B cell (primary cell): ENCODE measurements at places on chromosomes 12 and 14.

DNA sequence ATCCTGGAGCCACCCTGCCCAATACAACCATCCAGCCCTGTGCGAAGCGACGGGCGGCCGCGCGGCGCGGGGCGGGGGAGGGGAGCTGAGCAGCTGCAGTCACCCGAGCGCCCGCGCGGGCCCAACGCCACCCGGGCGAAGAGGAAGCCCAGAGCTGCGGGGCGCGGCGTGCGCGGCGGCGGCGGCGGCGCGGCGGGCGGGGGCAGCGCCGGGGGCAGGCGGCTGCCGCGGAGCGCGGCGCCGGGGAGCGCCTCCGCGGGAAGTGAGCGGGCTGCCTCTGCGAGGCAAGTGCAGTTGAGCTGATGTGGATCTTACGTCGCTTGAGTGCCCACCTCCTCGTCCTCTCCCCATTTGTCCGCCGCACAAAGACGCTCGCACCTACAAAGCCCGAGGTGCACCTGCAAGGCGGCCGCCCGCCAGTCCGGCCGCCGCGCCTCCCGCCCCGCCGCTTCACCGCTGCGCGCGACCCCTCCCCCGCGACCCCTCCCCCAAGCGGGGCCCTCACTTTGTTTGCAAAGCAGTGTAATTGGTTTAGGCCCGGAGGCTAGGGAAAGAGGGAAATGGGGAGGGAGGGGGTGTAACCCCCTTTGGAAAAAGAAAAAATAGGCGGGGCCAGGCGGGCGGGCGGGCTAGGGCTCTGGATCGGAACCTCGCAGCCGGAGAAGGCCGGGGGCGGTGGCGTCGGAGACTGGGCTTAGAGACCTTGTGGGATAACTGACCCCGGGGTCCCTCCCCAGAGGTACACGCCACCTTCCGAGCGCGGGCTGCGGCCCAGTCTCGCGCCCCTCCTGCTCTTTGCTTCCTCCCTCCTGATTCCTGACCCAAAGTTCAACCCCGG is at the start of the genes FOXA1 and TTC6:
FOXA1 (minus strand) TSS at position 279 of the 838 bp plus-strand sequence; CDS start at position 2, 277 bp downstream.
TTC6 (plus strand) TSS at position 659 of the 838 bp plus-strand sequence. CDS start 26,436 bp downstream, outside the sequence.
- DNase-seq = no peak

DNA sequence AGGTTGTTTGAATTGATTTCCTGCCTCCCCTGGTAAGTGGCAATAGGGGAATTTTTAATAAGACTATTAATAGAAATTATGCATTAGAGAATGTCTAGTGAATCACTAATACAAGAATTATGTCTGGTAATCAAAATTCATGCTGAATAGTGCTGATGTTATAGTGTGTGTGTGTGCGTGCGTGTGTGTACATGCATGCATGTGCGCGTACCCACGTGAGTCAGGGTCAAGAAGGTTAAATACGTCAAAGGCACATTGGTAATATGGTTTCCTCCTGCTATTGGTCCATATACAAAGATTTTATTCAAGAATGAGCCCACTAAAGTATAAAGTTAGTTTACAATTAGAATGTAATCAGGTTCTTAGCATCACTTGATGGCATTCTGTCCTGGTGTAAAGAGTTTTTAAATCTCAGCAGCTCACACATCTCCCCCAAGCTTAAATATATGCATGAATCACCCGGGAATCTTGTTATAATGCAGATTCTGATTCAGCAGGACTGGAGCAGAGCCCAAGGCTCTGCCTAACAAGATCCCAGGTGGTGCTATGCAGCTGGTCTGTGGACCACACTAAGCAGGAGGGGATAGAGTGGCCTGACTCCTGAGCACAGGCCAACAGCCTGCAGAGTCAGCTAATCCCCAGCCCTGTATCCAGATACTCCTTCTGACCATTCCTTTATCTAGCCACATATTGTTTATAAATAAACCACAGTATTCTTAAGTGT is 43.9 kb downstream of the TTC9 start:
- no peak for DNase-seq

DNA sequence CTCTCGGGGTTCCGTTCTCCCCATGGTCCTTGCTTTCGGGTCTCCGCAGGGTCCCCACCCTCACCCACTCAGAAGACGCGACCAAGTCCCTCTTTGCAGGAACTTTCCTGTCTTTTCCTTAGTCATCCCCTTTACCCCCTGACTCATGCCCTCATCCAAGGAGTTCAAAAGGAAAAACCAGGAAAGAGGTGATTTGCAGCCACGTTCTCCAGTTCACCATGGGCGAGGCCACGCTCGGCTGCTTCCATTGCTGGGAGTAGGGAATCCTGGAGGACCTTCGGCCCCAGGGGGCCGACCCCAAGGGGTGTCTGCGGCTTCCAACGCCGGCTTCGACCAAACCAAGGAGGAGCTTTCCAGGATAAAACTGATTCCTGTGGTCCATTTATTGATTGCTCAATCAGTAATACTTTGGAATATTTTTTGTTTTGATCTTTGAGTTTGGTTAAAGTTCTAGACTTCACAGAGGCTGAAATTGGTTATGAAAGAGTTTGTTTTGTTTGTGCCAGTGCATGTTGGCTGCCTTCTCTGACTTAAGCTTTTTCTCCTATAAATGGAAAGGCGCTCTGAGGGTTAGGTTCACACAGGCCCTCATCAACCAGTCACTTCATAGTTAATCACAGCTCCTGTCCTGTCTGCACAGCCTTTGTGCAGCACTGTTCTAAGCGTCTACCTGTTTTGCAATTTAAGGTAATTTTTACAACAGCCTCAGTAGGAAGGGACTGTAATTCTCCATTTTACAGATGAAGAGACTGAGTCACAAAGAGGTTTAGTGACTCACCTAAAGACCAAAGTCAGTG is 827 bp downstream of the ALDH2 start:
- no peak for DNase-seq

- DNase-seq = no peak
Observed at GRCh38 chr12:9340422-9341259, 132.4 kb upstream of the PZP start.

DNA sequence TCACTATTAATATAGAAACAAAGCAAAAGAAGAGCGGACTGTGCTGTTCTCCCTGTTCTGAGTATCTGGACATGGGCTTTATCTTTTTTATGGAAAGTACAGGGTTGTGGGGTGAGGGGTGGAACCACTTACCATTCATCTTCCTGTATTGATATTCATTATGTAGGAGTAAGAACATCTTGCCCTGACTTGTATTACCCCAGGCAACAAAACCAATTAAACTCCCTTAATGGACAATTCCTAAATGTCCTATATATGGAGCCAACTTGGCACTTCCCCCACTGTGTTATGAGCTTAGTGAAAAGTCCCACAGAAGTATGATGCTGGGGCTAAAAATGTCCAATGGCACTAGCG is 139.9 kb upstream of the KRR1 start:
- no peak for DNase-seq

DNA sequence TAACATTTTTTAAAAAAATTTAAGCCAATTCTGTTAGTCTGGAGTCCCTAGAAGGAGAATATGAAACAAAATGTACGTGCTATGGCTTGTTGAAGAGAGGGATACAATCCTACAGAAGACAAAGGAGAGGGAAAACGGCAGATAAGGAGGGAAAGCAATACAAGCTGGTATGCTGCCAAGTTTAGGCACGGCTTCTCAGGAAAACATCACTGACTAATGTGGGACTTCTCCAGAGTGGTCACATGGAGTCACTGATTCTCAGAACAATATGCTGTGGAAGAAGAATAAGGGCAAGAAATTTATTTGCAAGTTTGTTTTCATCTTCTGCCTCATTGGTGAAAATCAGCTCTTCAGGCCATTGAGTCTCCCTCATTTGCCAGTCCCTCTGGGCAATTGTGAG is 22.9 kb upstream of the NR1H4 start:
- DNase-seq = no peak

DNA sequence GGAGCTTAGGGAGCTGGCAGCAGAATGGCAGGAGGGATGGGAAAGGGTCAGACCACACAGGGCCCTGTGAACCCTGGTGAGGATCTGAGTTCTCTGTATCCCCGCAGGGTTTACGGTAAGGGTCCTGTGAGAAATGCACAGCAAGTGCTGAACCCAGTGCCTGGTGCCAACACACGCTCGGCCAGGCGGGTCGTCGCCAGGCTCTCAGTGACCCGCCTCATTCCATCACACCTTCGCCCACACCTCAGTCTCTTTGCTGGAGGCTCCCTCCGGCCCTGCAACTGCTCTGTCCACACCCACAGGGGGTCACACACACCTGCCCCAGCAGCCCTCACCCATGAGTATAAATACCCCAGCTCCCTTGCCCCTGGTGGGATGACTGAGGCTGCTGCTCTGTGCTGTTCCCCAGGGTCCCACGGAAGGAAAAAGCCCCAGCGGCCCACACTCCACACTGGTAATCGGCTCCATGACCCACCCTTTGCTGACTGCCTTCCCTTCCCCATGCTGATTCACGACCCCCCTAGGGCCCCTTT is 23.1 kb downstream of the CAMKK2 start:
- no peak for DNase-seq

GRCh38 chr14:85463512-85463911 is 66.4 kb upstream of the FLRT2 start:
- no peak for DNase-seq

- DNase-seq = no peak
Observed at GRCh38 chr12:124328116-124328515, 33.2 kb downstream of the RFLNA start.

- no peak for DNase-seq
Observed at GRCh38 chr12:104742551-104743201, 215.4 kb downstream of the SLC41A2 start.

DNA sequence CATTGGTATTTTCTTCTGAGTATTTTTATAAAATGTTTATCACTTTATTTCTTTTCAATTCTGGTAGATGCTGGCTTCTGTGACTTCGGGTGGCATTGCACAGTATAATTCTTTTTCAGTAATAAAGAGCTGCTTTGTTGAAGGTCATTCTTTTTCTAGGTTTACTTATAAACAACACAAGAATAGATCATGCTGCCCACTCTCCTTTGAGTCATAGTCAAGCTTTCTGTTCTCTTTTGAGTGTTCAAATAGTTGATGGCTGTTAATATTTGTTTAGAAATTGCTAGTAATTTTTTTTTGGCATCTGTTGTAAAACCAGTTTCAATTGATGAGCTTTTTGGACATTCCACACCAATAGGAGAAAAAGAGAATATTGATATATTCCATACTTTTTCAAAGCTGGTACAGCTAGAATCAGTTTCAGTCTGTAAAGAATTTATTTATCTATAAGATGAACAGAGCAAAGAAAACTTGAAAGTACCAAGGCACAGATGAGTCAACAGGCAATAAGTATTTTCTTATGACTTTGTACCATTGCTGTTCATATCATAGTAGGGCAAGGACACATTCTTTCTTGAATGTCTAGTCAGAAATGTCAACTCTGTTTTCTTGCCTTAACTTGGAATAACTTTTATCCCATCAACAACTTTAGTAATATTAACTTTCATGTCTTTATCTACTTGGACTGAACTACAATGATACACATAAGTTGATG is 513.0 kb upstream of the SEL1L start:
- no peak for DNase-seq

DNA sequence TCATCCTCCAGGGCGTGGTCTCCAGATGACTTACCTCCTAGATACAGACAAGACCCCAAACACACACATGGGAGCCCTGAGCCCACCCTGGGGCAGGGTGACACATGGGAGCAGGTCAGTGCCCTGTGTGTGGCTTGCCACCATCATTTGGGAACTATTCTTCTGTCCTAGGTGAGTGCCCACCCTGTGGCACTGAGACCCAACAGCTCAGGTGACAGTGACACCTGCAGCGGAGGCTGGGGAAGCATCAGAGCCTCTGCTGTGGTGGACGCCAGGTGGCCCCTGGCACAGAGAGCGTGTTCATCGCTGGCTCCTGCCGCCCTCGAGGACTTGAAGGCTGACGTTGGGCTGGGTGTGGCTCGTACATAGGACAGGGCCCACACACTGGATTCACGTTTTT is 23.0 kb downstream of the SFSWAP start:
- DNase-seq = no peak

DNA sequence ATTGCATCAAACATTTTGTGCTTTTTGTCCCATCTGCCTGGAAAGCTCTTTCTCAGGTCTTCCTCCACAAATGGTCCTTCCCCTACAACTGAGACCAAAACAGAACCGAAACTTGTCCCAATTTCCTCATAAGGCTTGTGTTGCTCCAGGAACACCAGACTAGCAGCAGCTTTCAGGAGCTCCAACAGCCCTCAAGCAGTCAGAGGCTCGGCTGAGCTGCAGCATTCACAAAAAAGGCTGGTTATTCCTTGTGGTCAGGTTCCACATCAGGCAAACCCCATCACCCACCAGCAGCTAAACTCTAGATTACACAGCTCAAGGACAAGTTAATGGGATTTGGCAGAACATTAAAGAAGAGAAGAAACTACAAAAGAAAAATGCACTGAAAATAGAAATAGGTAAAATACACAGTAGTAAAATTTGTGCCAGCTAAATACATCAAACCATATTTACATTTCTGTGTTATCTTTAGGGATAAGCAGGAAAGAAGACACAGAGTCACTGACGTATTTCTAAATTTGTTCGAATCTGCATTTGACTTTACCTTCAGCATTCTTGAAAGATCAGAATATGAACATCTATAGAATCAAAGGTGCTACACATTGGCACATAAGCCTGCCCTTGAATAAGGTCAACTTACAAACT is 141.2 kb downstream of the STXBP6 start:
- no peak for DNase-seq

- DNase-seq = no peak
Observed at GRCh38 chr12:70364695-70365397, 1.2 kb upstream of the KCNMB4 start.

DNA sequence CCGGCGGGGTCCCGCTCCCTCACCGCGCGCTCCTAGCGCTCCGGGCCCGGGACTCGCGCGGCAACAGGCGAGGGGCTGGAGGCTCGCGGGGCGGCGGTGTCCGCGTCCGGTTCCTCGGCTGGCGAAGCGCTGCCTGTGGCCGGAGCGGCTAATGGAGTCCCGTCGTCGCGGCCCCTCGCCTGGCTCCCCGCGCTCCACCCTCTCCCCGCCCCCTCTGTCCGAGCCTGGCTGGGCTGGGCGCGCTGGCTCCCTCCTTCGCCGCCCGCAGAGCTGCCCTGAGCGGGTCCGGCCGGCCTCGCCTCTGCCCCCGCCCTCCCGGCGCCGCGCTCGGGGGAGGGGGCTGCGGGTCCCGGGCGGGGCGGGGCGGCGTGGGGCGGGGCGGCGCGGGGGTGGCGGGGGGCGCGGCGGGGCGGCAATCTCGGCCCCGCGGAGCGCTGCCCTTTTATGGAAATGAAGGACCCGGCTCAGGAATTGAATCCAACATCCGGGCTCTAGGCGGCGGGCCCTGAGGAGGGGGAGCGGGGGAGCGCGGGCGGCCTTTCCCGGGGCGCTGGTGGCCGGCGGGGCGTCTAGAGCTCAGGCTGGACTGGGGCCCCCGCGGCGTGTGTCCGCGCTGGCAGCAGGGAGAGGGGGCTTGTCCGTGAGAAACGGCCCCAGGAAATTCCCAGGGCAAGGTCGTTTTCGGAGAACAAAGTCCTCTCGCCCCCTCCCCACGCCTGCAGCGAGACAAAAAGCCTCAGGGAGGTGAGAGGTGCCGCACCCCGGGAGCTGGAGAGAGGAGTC is at the start of gene FERMT2:
FERMT2 (minus strand) TSS at position 153 of the 783 bp plus-strand sequence. CDS start 482 bp downstream, outside the sequence.
- no peak for DNase-seq

GRCh38 chr12:19410211-19410610 is 29.1 kb upstream of the AEBP2 start:
- no peak for DNase-seq

GRCh38 chr12:19533567-19533966 is 94.3 kb downstream of the AEBP2 start:
- no peak for DNase-seq
